ENCODE measurements at places on chromosomes 13 and 19.

DNA sequence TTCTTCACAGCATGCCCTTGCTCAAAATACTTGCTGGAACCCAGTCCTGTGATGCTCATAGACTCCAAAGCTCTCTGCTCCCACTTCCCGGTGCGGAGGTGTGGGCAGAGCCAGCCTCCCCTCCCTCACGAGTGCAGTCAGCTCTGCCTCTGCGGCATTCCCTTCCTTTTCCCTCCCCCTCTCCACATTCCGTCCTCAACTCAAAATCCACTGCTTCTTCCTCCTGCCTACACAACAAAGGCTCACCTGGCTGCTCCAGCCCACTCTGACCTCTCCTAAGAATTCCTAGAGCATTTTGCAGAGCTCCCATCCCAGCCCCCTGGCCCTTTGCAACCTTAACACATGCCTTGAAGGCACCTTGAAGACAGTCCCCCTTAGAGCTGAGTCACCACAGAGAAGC lies 527.9 kb downstream of the MYO16 start:
- DNase-seq, result no peak

- no peak for DNase-seq
Observed at GRCh38 chr13:109700176-109700575, 86.2 kb downstream of the IRS2 start.

GRCh38 chr13:113924184-113924901 lies 49.5 kb downstream of the C13orf46 start:
- no peak for DNase-seq

DNA sequence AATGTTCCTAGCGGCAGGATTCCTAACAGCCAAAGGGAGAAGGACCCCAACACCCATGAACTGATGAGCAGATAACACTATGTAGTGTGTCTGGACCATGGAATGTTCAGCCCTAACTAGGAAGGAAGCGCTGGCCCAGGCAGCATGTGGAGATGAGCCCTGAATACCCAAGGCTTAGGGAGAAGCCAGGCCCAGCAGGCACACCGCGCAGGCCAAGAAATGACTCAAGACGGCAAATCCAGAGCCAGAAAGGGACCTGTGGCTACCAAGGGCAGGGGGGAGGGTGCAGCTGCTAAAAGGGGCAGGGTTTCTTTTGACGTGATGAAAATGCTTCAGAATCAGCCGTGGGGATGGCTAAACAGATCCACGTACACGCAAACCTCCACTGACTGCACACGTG lies 20.7 kb upstream of the TINCR start:
- DNase-seq, result peak; percentile 8

DNA sequence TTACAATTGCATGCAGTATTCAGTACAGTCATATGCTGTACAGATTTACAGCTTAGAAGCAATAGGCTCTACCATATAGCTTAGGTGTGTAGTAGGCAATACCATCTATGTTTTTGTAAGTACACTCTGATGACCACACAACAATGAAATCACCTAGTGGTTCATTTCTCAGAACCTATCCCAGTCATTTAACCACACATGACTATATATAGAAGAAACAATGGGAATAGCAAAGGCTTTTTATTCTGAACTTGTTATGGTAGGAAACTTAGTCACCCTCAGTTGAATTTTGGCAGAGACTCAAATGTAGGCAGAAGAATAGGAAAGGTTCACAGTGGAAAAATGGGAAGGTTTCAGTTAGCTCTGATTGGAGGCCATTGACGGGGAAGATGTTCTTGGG lies 1075.1 kb upstream of the MIR17HG start:
- DNase-seq, result no peak

- no peak for DNase-seq
Observed at GRCh38 chr19:12272980-12273901, 21.4 kb downstream of the ZNF44 start.

GRCh38 chr13:99873141-99873540 lies 98.4 kb downstream of the ZIC5 start:
- no peak for DNase-seq

DNA sequence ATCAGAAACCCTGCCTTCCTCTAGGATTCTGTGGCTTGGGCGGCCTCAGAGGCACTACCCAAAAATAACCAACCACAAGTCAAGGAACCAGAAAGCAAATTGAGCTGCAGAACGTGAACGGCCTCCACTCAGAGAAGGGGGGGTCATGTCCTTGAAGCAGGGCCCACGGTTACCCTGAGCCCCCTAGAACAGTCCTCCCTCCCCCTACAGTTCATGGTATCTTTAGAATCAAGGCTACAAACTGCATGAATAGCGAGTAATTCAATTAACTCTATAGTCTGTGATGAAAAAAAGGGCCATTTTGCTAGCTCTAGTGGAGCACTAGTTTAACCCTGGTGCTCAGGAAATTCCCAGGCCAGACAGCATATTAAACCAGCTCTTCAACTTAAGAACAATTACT lies 79.0 kb upstream of the ZNF507 start:
- DNase-seq, result no peak

GRCh38 chr19:35833972-35834371 lies 18.3 kb downstream of the NPHS1 start:
- DNase-seq, result no peak

DNA sequence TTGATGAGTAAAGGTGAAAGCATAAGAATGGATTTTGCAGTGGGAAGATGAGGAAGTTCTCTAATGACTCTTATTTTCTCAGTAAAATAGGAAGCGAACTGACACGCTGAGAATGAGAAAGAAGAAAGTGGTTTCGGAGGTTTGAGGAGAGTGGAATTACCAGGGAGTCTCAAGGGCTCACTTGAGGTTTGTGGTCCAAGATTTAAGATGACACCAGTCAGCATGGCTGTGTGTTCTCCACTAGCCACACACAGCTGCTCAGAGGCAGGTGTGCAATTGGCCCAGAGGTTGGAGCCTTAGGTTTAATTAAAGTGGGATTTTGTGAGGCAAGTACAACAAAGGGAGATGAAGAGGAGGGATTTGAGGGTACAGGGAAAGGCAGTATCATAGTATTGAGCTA lies 99.6 kb upstream of the NBEA start:
- no peak for DNase-seq

- no peak for DNase-seq
Observed at GRCh38 chr19:47657719-47658118, 48.8 kb downstream of the BICRA start.

DNA sequence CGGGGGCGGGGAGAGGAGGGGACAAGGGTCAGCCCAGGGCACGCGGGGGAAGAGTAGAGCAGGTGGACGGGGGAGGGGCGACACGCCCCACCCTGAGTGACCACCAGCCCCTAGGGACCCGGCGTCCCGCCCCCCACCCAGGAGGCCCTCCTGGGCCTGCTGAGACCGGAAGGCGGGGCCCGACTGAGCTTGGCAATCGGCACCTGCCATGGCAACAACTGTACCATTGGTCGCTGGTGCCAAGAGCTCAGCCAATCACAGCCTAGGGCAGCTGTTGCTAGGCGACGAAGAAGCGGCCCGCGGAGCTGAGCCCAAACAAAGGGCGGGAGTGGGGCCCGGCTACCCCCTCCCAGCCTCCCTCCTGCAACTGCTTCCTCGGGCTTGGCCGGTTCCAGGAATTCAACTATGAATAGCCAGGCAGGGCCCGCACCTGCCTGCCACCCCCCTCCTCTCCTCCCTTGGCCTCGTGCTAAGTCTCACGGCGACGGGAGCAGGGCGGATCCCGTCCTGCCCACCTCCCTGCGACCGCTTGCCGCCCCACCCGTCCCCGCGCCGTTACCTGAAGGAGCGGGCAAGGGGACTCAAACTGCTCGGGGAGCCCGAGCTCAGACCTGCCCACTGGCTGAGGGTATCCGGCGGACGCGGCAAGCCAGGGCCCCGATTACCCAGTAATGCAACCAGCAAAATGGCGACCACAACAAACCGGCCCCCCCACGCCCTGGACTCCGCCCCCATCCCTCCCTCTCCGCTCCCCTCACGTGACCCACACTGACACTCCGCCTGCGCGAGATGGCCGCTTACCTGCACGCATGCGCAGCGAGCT lies at the start of gene DYRK1B:
Gene DYRK1B (minus strand): TSS at position 699 of the 823 bp plus-strand sequence. CDS start 2,295 bp downstream, outside the sequence.
- peak; percentile 97 for DNase-seq

DNA sequence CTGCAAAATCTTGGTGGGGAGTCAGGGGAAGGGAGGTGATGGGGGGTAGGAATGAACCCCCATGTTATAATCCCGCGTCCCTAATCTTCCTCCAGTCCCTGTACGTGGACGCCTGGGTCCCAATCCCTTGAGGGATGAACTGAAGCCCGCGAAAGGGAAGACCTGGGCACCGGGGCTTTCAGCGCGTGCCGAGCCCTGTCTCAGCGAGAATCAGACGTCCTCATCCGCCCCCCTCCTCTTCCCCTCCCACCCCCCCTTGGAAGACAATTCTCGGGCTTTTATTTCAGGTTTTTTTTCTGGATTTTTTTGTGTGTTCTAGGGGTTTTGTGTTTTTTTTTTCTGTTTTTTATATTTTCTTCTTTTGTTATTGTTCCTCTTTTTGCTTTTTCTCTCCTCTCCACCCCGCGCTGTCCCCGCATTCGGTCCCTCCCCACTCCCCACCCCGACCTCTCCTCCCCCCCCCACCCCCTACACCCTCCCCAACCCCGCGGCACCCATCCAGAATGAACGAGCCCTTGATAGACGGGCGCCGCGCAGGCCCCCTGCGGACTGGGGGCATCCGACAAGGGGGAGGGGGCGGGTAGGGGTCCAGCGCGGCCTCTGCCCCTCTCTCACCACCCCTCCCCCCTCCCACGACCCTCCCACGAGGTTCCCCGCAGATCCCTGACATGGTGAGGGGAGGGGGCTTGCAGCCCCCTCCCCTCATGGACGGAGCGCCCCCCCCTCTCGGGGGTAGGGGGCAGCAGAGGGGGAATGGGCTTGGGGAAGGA lies 10.3 kb downstream of the C19orf81 start:
- no peak for DNase-seq

DNA sequence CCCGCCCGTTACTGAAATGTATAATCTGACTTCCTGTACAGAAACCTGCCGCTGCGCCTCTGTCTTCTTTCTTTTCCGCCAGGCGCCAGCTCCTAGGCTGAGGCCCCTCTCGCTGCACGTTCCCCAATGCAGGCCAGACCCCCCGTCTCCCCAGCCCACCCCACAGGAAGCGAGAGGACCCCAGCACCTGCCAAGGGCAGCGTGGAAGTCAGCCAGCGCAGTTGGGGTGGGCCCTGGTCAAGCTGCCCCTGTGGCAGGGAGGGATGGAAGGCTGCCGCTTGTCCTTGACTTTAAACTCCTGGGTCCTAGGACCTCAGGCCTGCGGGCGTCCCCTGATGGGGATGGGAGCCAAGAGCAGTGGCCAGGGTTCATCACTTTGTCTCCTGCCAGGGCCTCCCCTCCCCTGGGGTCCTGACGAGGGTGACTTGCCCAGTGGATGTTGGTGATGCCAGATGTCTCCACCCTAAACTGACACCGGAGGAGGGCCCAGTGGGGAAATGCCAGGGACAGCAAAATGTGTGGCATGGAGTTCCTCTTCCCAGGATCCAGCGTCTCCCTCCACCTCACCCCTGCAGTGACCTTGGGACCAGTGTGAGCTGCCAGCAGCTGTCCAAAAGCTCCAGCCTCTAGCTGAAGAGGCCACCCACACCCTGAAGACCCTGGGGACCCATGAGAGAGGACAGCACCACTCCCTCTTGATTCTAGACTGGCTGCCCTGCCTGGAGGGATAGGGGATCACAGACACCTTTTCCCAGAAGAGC lies 8.5 kb upstream of the MARCHF2 start:
- DNase-seq, result no peak

DNA sequence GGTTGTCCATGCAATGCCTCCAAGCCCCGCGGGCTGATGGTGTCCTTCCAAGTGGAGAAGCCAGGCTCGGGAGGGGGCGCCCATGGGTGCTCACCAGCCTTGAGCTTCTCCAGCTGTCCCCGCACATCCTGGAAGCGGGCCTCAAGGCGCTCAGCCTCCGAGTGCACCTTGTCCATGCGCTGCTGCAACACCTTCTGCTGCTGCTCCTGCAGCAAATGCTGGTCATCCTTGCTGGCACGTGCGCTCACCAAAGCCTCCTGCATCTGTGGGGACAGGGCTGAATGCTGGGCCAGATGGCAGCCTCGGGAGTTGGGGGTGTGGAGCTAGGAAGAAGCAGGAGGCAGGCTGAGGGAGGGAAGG lies 22.8 kb upstream of the EMP3 start:
- DNase-seq, result no peak

- no peak for DNase-seq
Observed at GRCh38 chr13:105670179-105670990, 865.1 kb downstream of the EFNB2 start.

DNA sequence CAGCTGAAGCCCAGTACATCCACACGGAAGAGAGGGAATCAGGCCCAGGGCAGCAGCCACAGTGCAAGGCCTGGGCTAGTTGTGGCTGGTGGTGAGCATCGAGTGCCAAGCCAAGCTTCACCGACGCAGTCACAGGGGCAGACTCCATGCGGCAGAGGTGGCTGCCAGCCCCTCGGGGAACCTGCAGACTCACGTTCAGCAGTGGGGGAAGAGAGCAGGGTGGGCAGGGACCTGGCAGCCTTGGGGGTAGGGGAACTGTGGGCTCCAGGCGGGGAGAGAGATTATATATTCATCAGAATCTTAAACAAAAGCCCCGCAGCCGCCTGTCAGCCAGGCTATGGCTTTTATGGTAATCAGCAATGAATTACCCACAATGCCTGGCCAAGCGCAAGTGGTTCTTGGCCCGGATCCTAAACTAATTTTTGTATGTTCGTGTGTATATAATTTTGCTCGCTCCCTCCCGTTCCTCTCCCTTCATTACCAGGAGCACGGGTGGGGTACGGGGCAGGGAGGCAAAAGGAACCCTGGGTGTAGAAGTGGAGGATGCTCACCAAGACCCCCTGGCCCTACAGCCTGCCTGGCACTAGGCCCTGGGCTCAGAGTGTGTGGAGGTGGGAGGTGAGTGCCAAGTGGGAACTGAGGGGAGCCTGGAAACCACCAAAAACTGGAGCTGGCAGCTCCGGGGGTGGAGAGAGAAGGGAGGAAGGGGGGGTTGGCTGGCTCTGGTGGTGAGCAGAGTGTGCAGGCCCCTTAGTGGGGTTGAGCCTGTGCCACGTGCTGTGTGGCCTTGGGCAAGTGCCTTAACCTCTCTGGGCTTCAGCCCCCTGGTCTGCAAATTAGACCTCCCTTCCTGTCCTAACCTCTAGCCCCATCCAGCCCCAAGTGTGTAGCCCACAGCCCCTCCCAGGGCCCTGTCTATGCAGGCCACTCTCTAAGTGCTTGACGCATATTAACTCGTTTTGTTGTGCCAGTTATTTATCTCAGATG lies 31.9 kb downstream of the PTPRS start:
- peak; percentile 91 for DNase-seq

DNA sequence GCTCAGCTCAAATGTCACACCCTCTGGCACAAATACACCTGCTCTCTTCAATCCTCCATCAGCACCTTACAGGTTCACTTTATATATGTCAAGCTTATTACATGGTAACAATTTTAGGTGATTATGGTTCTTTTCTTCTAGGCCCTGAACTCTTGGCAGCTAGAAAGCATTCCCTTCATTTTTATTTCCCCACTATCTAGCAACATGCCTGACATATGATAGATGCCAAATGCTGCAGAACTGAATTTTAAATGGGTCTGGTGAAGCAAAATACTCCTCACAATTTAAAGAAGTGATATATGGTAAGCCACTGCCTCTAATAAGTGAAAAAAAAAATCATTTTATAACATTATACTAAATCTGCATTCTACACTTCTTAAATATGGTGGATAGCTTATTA lies 95.2 kb downstream of the USP12 start:
- DNase-seq, result no peak

- DNase-seq, result no peak
Observed at GRCh38 chr13:22232186-22232585, 561.3 kb downstream of the FGF9 start.

- no peak for DNase-seq
Observed at GRCh38 chr19:49755956-49756355, 7.2 kb downstream of the TSKS start.

- no peak for DNase-seq
Observed at GRCh38 chr19:4523306-4524110, 5.2 kb upstream of the PLIN4 start.

- no peak for DNase-seq
Observed at GRCh38 chr13:109764470-109765291, 21.7 kb downstream of the IRS2 start.

- no peak for DNase-seq
Observed at GRCh38 chr13:61463024-61463423, 47.4 kb upstream of the PCDH20 start.
